ENCODE measurements at places on chromosomes 7 and 10.

GRCh38 chr7:95139922-95140321 lies 184.4 kb downstream of the PON1 start:
- no peak for DNase-seq

- DNase-seq: peak; percentile 87
Measured at GRCh38 chr10:101780818-101781654, 2.2 kb downstream of the NPM3 start.

GRCh38 chr10:78007172-78007571 lies 22.1 kb downstream of the POLR3A start:
- DNase-seq: no peak

- DNase-seq: no peak
Measured at GRCh38 chr10:18235477-18235876, 95.3 kb downstream of the CACNB2 start.

DNA sequence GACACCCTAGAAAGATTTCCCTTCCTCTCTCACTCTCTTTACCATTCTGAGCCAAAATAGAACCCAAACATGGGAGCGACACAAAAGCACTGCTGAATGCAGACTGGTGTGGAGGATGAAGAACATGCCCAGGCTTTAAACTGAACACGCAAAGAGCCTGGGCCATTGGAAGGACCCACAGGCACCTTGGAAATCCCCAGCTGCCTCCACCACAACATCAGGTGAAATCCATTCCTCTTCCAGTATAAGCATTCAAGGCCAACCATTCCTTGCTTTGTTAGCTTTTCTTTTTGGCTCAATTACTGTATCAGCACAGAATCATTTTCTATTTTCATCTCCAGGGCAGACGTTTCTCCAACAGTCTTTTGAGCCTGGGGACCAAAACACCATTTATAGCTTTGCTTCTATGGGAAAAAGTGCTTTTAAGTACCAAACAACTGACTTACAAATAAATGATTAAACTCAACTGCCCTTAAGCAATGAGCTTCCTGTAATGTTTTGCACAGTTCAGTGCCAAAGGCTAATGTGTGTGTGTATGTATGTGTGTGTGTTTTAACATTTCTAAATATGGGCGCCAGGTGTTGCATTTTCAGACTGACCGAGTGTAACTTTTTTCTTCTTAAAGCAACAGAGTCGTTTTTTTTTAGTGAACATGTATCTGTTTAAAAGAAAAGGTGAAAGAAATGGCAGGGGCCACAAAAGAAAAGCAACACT lies 16.2 kb upstream of the BLNK start:
- DNase-seq: peak; percentile 32

- no peak for DNase-seq
Measured at GRCh38 chr10:79275431-79275851, 71.8 kb upstream of the PPIF start.

- DNase-seq: no peak
Measured at GRCh38 chr7:133633055-133633454, 380.2 kb downstream of the EXOC4 start.

- DNase-seq: no peak
Measured at GRCh38 chr7:99253369-99253768, 19.3 kb upstream of the MYH16 start.

All from GM20000 (cell line).